ENCODE measurements at places on chromosomes 16 and 17.

DNA sequence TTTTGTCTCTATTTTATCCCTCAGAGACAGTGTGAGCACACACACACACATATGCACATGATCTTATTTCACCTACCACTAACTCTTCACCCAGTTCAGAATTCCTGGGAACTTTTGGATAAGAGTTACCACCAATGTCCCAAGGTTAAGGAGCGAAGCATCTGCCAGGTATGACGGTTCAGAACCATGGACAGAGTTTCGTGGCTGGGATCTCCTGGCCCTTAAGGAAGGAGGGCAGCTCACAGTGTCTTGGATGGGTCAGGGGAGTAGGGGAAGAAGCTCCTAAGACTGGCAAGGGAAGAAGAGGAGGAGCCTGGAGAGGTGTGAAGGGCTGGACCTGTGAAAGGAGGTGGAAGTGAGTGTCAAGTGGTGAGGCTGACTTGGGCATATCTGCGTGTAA, 23.0 kb upstream of the TMEM132E start:
- no peak for DNase-seq

DNA sequence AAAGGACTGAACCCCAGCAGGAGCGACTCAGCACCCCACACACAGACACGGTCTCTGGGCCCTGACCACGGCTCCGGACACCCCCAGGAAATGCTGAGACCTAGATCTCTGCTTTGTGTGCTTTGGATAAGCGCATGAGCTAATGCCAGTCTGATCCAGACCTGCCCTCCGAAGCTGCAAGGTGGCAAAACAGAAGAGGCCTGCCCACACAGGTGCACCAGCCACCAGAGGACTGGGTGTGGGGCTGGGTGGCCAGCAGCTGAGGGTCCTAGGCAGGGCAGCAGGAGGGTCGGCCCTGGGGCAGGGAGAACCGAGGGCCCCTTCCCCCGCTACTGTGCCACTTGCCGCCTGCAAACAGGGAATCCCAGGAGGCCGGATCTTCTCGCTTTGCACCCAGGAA, 30.7 kb upstream of the EIF1 start:
- no peak for DNase-seq

- no peak for DNase-seq
Measured at GRCh38 chr17:79814127-79814973, 17.5 kb upstream of the CBX8 start.

GRCh38 chr16:29910819-29911675, 10.8 kb downstream of the ASPHD1 start:
- no peak for DNase-seq

- no peak for DNase-seq
Measured at GRCh38 chr16:15993128-15993527, 43.7 kb downstream of the ABCC1 start.

GRCh38 chr16:5932906-5933305, 835.3 kb upstream of the EEF2KMT start:
- DNase-seq, result no peak
